ENCODE measurements at places on chromosomes 1 and 21. TPM values are rescaled to one million over a fixed set of nuclear protein-coding genes. Genes with fewer than 3 reads are reported as not detected.

Gene CFAP57
- total RNA-seq, result 0.23 TPM

Gene KMO
- not detected for total RNA-seq

Gene CFAP74
- 0.38 TPM for total RNA-seq

GRCh38 chr1:93607814-93608186 lies 73.8 kb downstream of the BCAR3 start:
- peak overlapping the region; percentile 27 for H3K27ac ChIP-seq
- no peaks in the 10 kb centered on the region for H3K36me3 ChIP-seq
- H3K27me3 ChIP-seq, result peaks cover 7% of the 10 kb centered on the region
- peak; percentile 69 for DNase-seq

DNA sequence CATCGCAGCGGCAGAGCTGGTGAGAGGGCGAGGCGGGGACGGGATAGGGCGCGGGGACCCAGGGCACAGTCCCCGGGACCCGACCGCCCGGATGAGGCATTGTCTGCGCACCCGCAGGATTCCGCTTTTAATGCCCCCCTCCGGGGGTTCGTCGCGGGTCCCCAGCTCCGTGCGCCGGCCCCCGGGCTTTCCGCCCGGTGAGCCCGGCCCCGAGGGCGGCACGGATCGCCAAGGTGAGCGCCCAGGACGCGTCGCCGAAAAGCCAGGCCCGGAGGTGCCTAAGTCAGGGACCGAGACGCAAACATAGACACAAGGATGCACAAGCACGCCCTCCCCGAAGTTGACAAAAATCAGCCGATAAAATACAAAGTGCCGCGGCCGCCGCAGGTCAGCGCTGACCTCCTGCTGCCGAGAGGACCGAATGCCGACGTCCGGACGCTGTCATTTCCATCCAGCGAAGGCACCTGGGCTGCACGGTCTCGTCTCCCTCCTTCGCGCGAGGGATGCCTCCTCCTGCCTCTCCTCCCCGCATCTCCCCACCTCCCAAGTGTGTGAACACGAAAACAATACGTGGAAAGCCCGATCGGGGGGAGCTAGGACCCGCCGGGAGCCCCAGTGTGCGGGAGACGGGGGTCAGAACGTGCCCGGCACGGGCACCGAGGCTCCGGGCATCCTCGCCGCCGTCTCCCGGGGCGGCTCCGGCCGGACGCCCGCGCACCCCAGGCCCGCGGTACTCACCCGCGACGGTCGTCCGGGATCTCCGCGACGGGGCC lies 101.1 kb upstream of the SOD1 start:
- H3K4me1 ChIP-seq, result peaks cover 40% of the 10 kb centered on the region
- peaks cover 9% of the 10 kb centered on the region for H3K36me3 ChIP-seq
- DNase-seq, result peak; percentile 53
- no peak overlapping the region for H3K27ac ChIP-seq

GRCh38 chr1:245538671-245539070 lies 383.9 kb downstream of the KIF26B start:
- H3K27me3 ChIP-seq, result peaks cover 5% of the 10 kb centered on the region
- no peak overlapping the region for H3K27ac ChIP-seq
- no peaks in the 10 kb centered on the region for H3K4me1 ChIP-seq
- no peaks in the 10 kb centered on the region for H3K36me3 ChIP-seq

- no peaks in the 10 kb centered on the region for H3K27me3 ChIP-seq
- H3K4me1 ChIP-seq, result no peaks in the 10 kb centered on the region
- no peaks in the 10 kb centered on the region for H3K36me3 ChIP-seq
- H3K27ac ChIP-seq, result no peak overlapping the region
- no peak overlapping the region for H3K4me3 ChIP-seq
These were observed 27.0 kb upstream of the SARS1 start for GRCh38 chr1:109186733-109187086.

GRCh38 chr1:88610687-88611086 lies 73.4 kb upstream of the PKN2 start:
- DNase-seq, result no peak
- no peaks in the 10 kb centered on the region for H3K4me1 ChIP-seq
- H3K27me3 ChIP-seq, result peaks cover 3% of the 10 kb centered on the region

Measured in activated CD8-positive, alpha-beta T cell treated with anti-CD3 and anti-CD28 coated beads for 36 hours (primary cell).